ENCODE measurements at places on chromosomes 7 and 10.

DNA sequence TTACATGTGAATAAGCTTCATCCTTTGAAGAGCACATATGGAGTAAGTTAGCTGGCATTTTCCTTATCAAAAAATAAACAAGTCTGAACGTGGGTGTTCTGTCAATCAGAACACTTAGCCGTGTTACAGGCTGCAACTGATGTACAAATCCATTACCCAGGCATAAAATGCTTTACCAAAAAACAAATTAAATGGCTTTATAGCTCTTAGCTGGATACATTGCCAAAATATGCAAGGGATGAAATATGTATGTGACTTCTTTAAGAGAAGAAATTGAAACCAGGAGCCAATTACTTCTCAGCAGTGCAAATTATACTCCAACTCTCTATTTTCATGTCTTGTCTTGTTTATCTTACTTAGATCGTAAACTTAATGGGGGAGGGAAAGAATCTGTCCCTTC, 214.8 kb downstream of the DGKB start:
- no peak for DNase-seq

GRCh38 chr7:127366680-127367079, 25.8 kb downstream of the ZNF800 start:
- DNase-seq = no peak

DNA sequence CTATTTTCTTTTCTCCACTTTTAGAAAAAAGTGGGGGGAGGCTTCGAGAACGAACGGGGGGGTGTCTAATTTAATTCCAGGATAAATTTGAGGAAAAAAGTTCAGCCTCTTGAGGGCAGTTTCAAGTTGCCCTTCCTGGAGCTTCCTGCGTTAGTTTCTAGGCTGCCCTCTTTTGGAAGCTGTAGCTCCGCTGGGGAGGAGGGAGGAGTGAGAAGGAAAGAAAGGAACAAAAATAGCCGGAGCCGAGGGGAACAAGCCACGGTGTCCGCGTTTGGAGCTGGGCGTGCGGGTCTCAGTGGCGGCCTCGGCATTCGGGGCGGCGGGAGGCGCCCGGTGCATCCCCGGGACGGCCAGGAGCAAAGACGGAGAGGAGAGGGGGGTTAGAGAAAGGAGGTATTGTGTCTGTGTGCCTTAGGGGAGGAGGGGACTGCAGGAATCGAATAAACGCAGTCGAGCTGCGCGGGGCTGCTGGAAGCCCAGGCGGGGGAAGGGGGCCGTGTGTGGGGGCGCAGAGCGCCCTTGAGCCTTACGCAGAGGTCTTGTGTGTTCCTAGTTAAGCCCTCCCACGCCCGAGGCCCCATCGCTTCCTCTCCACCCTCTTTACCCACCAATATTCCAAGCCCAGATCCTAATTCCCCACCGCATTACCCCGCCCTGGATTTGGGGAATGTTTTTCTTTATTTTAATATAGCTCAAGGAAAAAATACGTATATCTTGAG, 2.0 kb upstream of the TNRC18 start:
- no peak for DNase-seq

GRCh38 chr7:44977304-44977958, 1.4 kb downstream of the MYO1G start:
- no peak for DNase-seq

- no peak for DNase-seq
Measured at GRCh38 chr10:58473976-58474375, 38.7 kb upstream of the BICC1 start.

GRCh38 chr7:109901926-109902325, 1189.0 kb upstream of the LRRN3 start:
- no peak for DNase-seq

DNA sequence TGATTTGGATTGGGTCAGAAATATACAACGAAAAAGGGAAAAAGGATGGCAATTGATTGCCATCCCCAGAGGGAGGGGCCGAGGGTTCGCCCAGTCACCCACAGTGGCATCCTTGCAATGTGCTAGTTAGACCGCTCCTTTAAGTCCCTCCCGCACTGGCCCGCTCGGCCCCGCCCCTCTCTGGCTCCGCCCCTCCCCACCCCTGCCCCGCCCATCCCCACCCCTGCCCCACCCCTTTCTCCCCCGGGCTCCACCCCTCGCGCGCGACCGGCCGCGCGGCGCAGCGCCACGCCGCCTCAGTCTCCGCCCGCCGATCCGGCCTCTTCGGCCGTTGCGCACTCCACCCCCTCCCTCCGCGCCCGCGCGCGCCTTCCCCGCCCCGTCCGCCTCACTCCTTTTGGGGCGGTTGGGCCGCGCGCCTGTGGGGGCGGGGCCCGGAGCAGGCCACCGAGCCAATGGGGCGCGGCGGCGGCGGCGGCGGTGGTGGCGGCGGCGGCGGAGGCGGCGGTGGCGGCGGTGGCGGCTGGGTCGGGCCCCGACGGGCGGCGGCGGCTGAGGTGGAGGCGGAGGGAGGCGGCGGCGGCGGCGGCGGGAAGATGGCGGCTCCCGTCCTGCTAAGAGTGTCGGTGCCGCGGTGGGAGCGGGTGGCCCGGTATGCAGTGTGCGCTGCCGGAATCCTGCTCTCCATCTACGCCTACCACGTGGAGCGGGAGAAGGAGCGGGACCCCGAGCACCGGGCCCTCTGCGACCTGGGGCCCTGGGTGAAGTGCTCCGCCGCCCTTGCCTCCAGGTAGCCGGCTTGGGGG, at the start of gene VKORC1L1:
Gene VKORC1L1, plus strand, starts transcription at position 299 of the 806 bp plus-strand sequence. Its CDS starts 298 bp downstream, at position 597.
- peak; percentile 80 for DNase-seq

GRCh38 chr10:72108830-72109635, 20.7 kb upstream of the SPOCK2 start:
- no peak for DNase-seq

DNA sequence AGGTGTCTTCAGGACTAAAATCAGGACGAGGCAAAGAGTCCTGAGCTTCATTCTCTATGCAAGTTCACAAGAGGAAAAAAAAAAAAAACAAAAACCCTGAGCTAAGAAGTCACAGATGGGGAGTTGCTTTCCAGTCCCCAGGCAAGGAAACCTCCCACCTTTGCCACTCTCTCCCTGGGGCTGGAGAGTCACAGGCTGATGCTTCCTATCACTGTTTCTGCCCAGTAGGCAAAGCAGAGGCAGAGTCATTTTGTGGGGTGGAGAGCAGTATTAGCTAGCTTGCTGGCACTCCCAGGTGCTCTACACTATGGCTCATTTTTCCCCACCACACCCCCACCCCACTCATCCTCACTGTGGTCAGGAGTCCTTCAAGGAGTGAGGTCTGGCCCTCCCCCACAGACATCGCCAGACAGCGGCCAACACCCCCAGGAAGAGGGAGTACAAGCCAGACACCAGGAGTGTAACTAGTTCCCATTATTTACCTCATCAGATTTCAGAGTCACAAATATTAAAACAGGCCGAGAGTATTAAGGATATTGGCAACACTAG, 34.6 kb upstream of the UNC5B start:
- DNase-seq = no peak

DNA sequence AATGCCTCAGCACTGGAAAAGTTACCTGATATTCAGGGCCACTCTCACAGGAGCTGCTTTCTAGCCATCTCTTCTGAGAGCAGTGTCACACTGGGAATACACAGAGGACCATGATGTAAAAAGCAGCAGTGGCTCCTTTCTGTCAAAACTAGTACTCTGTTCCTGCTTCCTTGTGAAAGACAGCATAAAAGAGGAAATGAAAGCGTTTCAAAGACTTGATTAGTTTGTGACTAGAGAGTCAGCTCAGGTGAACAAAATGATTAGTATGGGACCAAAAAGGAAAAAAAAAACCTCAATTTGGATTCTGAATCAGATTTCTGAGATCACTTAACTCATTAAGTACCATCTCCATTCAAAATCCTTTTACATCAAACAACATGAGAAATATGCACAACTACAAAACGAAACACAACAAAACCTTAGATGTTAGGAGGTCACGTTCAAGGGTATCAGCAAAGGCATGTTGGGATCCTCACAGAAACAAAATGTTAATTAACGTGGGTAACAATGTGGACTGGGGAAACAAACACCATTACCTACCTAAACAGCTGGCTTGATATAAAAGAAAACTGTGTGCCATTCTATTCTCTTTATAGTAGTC, 103.7 kb downstream of the MACC1 start:
- DNase-seq = no peak

DNA sequence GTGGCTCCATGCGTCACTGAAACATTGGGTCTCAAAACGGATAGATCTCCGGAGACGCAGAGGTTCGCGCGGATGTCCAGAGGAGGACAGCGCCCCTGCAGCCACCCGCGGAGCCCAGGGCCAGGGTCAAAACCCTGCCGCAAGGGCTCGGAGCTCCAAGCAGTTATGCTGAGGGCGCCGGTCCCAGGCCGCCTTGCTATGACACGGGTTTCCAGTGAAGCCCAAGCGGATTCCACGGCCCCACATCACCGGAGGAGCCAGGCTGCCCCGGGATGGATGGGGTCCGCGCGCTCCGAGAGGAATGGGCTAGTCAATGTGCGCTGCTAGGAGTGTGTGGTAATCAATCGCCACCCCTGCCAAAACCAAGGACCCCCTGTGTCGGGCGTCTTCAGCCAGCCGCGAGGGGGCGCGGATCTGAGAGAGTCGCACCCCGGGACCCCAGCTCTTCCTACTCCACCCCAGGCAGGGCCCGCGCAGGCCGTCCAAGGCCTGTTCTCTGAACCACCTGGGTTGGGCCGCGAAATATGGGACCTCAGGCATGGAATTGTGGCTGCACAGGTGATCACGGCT, 5.6 kb upstream of the EMX2 start:
- DNase-seq = no peak

GRCh38 chr10:80191589-80192270, 13.6 kb downstream of the ANXA11 start:
- no peak for DNase-seq

DNA sequence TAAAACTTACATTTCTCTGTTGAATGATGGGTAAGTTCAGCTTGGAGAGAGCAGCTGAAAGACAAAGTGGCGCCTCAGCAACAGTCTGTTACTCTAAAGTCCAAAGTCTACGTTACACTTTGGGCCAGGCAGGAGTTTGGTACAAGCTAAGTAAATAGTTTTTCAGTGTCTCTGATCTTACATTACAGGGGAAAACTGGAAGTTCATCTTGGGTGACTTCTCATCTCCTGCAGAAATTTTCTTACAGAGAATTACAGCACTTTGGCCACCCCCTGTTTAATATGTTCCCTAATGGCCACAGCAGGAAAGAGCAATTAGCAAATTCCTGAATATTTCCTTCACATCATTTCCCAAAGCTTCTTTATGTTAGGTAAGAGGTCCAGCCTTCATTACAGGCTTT, 67.1 kb downstream of the ABCC2 start:
- no peak for DNase-seq

DNA sequence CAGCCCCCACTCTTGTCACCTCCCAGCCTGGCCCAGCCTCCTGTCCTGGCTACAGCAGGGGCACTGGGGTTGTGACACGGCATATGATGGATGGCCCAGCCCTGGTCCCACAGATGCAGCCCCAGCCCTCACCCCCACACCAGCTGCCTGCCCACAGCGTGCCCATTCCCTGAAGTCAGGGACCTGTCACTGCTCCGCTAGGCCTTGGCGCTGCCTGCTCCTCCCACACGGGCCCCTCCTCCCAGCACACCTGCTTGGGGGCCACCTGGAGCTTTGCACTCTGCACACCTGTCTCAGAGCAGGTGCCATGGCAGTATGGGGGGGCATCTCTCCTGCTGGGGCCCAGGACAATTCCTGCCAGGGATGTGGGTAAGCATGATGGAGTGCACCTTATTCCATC, 3.5 kb downstream of the GCK start:
- no peak for DNase-seq

DNA sequence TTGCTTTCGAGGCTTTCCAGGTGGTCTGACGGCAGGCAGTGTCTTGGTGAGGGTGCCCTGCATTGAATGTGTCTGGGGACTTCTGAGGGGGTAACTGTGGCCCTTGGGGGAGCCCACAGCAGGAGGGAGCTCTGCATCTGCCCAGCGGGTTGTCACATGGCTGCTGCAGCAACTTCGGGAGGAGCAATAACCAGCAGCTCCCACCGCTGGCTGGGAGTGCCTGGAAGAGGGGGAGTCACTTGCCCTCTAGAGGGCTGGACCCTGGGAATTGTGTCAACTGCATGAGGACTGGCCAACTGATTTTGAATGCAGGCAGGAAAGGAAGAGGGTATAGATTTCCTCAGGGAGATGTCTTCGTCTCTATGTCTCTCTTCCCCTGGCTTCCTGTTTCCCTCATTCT, 26.4 kb downstream of the C10orf120 start:
- DNase-seq = no peak

- no peak for DNase-seq
Measured at GRCh38 chr10:118626953-118627352, 31.5 kb upstream of the PRLHR start.

GRCh38 chr7:140229101-140229525, 52.3 kb upstream of the KDM7A start:
- DNase-seq = no peak

DNA sequence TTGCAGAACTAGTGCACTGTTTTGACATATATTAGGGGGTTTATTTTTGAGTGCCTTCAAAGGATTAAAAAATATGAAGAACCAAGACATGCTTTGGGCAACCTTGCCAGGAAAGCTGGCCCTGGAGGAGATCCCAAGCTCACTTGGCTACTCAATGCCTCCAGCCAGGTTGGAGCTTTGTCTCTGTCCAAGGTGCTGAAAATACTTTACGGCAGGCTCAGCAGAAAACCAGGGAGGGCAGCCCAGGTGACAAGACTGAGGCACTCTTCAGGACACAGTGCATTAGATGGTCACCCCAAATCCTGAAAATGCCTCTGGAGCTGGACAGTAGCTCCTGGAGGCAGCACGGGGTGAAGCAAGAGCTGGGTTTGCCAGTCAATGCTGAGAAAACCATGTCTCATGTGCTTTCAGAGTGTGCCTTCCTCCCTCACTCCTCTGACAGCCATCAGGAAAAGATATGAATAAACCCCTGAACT, 5.8 kb upstream of the KCNH2 start:
- no peak for DNase-seq

DNA sequence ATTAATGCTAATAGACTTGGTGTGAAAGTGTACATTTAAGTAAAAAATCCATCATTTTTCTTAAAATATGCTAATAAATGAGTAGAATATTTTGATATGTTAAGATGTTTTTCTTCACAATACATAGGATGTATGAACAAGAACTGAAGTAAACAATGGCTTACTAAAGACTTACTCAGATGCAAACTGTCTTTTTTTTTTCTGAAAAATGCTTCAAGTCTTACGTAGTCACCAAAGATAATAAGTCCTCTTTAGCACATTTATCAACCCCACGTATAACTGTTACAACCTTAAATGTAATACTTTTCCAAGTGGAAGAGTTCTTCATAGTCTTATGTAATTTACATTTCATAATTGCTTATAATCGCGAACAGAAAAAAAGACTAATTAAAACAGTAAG, 54.8 kb downstream of the MDFIC start:
- no peak for DNase-seq

DNA sequence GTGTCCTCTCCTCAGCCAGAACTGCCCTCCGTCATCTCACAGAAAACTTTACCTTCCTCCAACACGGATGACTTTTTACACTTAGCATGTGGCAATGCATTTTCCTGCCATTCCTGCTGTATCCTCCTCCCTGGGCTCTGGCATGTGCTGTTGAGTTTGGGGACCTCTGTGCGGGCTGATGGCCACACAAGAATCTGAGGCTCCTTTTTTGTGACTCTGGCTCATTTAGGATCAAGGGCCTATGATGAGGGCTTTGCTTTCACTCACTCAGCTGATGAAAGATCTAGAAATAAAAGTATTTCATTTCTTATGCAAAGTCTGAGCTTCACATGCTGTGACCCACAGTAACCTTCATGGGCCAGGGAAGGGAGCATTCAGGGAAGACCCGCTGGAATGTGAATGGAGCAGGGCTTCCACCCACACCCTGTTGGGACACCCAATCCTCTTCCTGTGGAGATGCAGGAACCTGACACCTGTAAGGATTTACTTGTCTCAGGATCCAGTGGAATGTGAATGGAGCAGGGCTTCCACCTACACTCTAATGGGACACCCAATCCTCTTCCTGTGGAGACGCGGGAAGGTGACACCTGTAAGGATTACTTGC, 500.3 kb upstream of the MKI67 start:
- no peak for DNase-seq
